ENCODE measurements at places on chromosomes 12 and 14. TPM values are rescaled to one million over a fixed set of nuclear protein-coding genes. Genes with fewer than 3 reads are reported as not detected.

COX6A1 gene
- 944 TPM for total RNA-seq

PROX2 gene
- total RNA-seq: not detected

DNA sequence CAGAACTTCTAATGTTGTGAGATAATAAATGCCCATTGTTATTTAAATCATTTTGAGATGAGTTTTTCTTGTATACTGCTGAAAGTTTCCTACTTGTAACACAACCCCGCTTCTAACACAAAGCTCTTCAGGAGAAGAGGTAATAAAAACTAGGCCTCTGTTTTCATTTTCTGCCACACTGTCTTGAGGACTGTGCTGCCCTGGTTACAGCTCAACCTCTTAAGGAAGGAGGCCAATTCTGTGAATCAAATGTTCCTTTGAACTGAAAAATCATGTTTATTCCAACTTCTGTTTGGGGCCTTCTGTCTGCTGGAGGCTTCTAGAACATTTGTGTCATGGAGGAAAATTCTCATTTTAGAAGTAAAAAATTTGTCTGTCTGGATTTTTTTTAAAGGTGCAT lies 100.3 kb downstream of the LRIG3 start:
- no peak for DNase-seq

PRH2 gene
- total RNA-seq: not detected

SLC25A3 gene
- total RNA-seq: 957 TPM

LYZ gene
- total RNA-seq: not detected

PZP gene
- total RNA-seq: not detected

GPR68 gene
- total RNA-seq: 11.6 TPM

Data from Daoy (cell line).